CD4-positive, alpha-beta T cell treated with Interleukin-4 for 4 hours (primary cell): ENCODE measurements at places on chromosomes 6 and 20.

DNA sequence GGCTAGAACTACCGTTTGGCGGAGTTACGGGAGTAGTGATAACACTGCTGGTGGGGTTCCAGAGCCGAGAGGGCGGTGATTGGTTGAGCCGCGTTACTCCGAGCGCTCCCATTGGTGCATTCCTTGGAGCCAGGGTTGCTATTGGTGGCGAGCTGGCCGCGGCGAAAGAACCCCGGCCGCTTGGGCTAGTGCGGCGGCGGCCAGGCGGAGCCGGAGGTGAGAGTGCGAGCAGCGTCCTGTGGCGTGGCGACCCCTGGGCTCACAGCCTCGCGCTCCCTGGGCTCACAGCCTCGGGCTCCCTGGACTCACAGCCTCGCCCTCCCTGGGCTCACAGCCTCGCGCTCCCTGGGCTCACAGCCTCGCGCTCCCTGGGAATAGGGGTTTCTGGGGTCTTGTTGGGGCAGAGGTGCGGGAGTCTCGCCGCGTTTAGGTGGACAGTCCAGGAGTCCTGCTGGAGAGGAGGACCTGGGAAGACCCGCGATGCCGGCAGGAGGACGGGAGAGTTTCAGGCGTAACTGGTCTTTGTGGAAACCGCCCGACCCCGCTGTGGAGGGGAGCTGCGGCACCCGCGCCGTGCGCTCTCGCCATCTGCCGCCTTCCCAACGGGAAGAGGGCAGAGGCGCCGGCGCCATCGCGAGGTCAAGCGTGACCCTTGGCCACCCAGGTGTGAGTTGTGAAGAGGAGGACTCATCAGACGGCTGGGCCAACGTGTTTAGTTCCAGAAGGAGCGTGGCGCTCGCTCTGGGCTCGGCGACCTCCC lies 12.2 kb downstream of the PRDM13 start:
- DNase-seq = no peak

- no peak for DNase-seq
Measured at GRCh38 chr6:170136541-170137175, 154.2 kb downstream of the DLL1 start.

DNA sequence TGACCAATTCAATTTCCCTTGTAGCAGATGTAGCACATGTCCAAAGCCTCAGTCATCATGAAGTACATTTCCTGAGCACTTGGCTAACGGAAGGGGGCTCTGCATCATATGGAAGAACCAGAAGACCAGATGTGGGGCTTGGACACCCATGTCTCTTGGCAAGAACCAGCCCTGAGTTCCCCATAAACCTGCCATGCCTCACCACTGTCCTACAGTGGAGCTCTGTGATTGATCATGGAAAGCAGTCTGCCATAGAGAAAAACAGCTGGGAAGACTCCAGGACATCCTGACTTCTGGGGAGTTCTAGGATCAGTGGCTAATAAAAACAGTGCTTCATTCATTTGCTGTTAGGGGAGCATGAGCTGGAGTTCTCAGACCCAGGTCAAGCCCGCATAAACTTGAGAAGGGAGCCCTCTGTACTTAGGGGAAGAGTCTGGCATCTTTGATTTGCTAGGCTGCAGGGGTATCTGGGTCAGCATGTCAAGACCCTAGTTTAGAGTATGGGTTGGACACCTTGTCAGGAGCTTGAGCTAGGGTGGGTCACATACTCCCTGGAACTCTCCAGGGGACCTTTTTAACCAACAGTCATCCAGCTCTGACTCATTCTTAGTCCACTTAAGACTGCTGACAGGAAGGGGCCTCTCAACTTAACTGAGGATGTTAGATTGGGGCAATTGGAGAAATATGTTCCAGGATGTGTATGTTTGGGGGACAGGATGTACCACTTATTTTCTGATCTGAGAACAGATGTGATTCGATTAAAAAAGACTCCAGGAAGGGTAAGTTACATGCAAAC lies 26.3 kb upstream of the TRAM2 start:
- no peak for DNase-seq

DNA sequence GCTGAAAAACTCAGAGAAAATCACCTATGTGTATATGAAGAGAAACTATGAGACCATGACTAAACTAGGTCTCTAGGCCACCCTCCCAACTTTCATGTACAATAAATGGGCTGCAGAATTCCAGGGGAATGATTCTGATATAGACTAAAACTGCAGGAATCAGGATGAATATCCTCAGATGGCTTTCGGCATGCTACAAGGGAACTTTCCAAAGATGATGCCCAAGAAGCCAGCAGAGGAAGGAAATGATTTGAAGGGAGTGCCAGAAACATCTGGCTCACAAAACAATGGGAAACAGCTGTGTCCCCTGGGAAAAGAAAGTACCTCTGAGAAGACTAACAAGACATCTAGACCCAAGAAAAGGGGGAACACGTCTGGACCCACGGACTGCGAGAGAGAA lies 41.1 kb downstream of the PLN start:
- no peak for DNase-seq

DNA sequence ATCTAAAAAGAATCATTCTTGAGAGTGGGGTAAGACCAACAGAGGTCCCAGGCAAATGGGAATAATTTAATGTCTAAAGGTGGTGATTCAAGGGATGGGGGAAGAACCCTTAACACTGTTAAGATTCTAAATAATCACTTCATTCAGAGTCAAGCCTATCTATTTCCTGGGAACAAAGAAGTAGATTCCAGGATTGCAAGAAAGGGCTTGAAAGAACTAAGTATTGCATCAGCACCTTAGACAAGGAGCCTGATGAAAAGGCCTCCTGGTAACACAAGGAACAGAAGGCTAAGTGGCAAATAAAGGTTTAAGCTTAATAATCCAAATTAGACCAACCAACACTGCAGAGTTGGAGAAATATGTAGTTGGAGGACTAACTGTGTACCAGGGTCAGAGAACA lies 620.7 kb upstream of the BTBD3 start:
- DNase-seq = no peak

GRCh38 chr20:42595625-42596024 lies 594.1 kb downstream of the PTPRT start:
- DNase-seq = no peak

- DNase-seq = no peak
Measured at GRCh38 chr6:132490478-132491204, 22.3 kb downstream of the STX7 start.

DNA sequence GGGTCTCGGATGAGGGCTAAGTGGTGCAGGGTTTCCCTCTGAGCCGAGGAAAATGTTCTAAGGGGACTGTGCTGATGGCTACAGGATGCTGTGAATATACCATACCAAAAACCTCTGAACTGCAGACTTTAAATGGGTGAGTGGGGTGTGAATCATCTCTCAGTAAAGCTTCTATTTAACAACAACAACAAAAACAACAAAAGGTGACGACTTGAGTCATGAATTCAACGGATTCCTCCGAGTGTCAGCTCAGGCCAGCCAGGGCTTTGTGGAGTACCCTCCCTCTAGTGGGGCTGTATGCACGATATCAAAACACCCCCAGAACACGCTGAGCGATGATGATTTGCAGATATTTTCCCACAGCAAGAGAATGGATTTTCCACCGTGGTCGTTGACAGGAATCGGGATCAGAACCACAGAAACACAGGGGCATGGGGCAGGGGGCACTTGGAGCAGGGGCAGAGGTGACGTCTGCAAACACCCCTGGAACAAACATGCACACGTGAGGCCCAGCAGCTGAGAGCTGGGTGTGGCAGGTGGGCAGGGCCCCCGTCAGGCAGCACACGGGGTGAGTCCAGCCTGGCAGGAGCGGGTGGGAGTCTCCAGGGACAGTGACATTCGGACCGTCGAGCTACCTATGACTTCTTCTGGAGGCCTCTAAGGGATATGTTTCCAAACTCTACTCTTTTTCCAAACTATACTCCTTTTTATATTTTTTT lies 38.6 kb downstream of the SLC2A4RG start:
- no peak for DNase-seq

DNA sequence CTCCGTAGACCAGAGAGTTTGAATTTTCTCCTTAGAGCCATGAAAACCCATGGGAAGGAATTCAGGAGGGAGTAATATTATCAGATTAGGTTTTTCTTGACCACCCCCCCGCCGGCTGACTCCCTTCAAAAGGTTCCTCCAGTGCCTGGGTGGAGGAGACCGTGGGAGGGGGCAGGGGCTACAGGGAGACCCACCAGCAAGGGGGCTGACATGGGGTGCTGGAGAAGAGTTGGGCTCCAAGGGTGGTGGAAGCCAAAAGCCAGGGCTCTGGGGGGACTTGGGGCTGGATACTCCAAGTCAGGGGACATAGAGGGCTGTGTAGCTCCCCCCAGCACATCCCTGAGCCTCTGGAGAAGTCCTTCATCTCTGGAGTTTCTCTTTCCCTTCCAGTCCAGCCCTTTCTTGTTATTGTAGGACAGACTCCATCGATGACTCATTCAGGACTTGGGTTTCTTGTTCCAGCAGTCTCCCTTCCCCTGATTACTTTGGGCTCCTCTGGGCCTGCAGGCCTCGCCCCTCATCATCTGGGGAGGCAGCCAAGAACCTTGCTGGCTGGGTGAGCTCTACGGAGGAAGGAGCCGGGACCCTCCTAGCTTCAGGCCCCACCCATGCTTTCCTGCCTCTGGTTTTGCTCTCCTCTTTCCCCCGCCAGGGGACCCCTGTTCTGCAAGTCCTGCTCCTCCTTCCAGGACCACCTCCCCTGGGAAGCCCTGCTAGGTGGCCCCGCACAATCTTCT lies 10.5 kb upstream of the KIAA1755 start:
- no peak for DNase-seq

DNA sequence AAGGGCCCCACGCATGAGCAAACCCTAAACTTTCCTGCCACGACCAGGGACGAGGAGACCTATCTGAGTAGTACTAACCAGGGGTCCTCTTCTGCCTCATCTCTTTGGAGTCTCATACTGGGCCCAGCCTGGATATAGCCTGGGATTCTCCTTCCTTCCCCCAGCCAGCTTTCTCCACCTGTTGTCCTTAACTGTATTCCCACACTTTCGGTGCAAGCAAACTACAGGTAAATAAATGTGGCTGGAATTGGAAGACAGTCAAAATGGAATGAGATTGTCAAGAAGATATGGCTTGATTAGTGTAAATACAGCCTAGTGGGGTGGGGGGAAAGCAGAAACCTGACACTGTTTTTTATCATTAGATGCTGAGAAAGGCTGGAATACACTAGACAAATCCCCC lies 23.5 kb upstream of the LY86 start:
- DNase-seq = no peak

DNA sequence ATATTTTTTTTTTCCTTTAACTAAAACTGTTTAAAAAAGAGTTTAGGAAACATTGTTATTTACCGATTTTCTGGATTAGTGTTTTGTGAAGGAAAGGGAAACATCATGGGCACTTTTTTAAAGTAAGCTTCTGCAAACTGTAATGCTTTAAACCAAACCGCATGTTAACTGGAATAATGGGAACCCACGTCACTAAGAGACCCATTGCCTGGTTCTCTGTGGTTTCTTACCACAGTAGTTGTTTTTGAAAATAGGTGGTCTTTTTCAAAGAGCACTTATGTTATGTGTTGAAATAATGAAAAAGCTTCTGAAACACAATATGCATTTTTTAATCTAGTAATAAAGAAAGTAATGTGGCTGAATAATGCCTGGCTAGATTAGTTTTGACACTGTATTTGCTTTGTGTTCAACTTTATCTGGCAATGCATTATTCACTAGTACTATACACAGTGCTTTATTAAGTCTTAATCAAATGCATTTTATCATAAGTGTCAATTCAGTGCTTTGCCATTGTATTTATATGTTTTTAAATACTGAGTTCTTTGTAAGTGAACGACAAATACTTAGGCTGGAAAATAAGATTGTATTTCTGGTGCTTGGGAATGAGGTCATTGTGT lies 754.1 kb upstream of the FLRT3 start:
- DNase-seq = no peak

GRCh38 chr6:110390404-110390803 lies 25.0 kb downstream of the DDO start:
- DNase-seq = no peak

GRCh38 chr20:51206032-51206662 lies 183.2 kb upstream of the KCNG1 start:
- no peak for DNase-seq

- DNase-seq = no peak
Measured at GRCh38 chr20:4702562-4703280, 19.0 kb upstream of the PRND start.

DNA sequence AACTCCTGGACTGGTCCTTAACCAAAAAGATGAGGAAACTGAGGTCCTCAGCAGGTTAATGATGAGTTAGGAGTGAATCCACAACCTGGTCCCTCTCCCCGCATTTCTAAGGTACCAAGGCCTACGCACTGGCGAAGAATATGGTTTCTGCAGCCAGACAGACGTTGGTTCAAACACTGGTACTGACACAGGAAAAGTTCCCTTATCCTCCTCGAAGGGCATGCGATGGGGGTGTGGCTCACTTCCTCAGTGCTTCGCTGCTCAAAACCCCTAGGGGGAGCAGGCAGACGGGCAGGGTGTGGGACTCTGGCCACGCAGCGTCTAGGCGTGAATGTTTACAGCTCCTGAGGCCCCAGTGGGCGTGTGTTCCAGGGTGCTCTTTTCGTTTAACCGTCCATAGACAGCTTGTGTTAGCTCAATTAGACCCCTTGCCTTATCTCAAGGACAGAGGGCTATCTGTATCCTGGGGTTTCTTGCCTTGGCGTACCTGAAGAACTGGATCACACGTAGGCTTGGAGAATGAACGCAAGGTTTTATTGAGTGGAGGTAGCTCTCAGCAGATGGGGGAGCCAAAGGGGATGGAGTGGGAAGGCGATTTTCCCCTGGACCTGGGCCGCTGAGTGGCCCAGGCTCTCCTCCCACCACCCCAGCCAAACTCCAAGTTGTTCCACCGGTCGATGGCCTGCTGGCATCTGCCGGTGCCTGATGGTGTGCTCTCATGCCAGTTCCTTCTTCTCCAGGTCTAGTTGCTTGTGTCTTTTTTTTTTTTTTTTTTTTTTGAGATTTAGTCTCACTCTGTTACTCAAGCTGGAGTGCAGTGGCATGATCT lies 31.8 kb upstream of the PTPN1 start:
- peak; percentile 77 for DNase-seq

- DNase-seq = peak; percentile 79
Measured at GRCh38 chr20:59207742-59208357, 44.2 kb downstream of the ZNF831 start.

DNA sequence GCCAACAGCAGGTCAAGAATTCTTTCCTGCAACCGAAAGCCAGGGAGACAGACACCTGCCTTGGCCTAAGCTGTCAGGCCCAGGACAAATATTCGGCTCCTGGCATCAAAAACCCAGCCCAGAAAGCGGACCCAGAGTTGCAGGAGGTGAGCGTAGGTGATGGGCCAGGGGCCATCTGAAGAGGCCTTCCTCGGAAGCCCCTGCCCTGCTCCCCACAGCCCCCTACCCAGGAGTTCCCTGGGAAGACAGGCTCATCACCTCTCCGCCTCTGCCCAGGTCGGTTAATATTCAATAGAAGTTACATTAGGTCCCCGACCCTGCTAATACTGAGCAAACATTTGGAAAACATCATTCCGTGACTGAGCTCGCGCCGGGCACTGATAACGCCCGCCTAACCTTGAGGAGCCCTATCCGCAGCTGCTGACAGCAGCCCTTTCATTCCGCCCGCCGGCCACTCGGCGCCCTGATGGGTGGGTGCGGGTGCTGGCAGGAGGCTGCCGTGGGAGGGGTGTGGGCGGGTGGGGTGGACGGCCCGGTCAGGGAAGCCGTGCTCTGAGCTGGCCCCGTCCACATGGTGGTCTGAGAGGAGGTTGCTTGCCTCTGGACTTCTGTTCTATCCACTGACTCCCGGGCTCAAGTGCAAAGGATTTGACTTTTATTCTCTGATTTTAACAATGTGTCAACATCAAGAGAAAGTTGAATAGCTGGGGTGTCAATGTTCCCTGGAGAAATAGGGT lies 55.7 kb downstream of the HNF4A start:
- DNase-seq = no peak
